IPS DF 6.9 (cell line): ENCODE measurements at places on chromosomes 2 and 18.

DNA sequence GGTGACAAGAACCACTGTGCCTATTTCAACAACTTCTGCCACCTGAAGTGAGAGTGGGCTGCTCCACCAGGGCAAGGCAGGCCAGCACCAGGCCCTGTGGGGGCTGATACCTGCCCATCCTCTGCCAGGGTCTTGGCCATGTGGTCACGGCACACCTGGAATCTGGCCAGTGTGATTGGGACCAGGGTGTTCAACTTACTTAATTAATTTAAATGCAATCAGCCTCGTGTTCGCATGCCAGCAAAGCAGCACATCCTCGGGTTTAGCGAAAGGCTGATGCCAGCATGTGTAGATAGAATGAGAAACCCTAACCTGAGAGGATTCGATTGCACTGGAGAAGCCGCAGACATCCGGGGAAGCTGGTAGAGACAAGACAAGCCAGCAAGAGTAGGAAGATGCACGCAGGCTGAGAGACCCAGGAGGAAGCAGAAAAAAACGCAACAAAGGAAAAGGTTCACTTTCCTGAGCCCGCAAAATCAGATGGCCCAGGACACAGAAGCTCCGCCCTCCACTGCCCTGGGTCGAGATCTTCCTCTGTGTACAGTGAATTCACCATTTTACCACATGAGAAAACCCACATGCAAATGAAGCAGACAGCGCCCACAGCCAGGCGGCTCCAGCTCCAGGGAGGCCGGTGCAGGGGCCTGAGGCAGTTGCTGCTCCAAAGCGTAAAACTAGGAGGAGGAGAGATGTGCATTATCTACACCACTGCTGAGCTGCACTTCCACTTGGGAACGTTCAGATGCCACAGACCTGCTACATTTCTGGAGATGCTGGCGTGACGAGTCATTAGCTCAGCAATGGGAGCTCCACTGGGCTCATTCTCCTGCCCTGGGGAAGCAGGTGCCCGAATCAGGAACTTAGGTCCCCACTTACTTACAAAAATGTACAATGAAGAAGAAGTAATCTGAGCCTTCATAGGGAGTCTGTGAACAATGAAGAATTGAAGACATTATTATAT lies 92.1 kb downstream of the TMEM18 start:
- DNase-seq, result no peak

DNA sequence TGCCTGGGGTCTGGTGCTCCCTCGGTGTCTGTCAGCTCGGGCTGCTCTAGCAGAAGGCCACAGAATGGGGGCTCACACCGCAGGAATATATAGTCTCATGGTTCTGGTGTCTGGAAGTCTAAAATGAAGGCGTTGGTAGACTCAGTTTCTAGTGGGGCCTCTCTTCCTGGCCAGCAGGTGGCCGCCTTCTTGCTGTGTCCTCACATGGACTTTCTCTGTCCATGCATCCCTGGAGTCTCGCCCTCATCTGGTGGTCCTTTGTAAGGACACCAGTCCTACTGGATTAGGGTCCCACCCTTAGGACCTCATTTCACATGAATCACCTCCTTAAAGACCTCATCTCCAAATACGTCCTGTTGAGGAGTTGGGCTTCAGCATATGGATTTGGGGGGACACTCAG lies 65.7 kb downstream of the RRM2 start:
- DNase-seq, result no peak

GRCh38 chr2:101524806-101525430 lies 50.0 kb upstream of the RFX8 start:
- no peak for DNase-seq

GRCh38 chr2:37887286-37887685 lies 37.8 kb upstream of the RMDN2 start:
- DNase-seq, result no peak
